Right ventricle myocardium superior (tissue), 1 donor: ENCODE measurements at places on chromosomes 13 and 19. TPM values are rescaled to one million over a fixed set of nuclear protein-coding genes. Genes with fewer than 3 reads are reported as not detected.

CYP2A7 gene
- not detected for total RNA-seq

LRRC63 gene
- total RNA-seq, result not detected

TGFBR3L gene
- 10.9 TPM for total RNA-seq

STOML3 gene
- total RNA-seq, result not detected

CARM1 gene
- 29.9 TPM for total RNA-seq

TRPM4 gene
- 24.8 TPM for total RNA-seq

ZNF709 gene
- total RNA-seq, result 1.4 TPM

DOCK6 gene
- 32.0 TPM for total RNA-seq

BRME1 gene
- total RNA-seq, result 0.81 TPM
